Activated T-cell treated with anti-CD3 and anti-CD28 coated beads, Interleukin-2, amount 50 U/mL, for 1 hour (primary cell): ENCODE measurements at places on chromosomes 12 and 14.

- no peak for DNase-seq
Measured at GRCh38 chr14:89447182-89447944, 30.3 kb upstream of the FOXN3 start.

GRCh38 chr12:79371226-79371625, 319.5 kb downstream of the PAWR start:
- no peak for DNase-seq

GRCh38 chr12:65667932-65668331, 156.4 kb upstream of the HMGA2 start:
- DNase-seq: no peak

DNA sequence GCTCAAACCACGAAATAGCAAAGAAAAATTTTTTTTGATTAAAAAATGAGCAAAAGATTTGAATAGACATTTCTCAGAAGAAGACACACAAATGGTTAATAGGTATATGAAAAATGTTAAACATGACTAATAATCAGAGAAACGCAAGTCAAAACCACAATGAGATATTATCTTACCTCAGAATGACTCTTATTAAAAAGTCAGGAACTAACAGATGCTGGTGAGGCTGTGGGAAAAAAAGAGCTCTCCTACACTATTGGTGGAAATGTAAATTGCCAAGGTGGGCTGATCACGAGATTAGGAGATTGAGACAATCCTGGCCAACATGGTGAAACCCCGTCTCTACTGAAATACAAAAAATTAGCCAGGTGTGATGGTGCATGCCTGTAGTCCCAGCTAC, 315.5 kb upstream of the FLRT2 start:
- no peak for DNase-seq

- no peak for DNase-seq
Measured at GRCh38 chr14:101072070-101072469, 168.5 kb upstream of the RTL1 start.

- no peak for DNase-seq
Measured at GRCh38 chr14:72957213-72957612, 30.9 kb downstream of the DCAF4 start.

DNA sequence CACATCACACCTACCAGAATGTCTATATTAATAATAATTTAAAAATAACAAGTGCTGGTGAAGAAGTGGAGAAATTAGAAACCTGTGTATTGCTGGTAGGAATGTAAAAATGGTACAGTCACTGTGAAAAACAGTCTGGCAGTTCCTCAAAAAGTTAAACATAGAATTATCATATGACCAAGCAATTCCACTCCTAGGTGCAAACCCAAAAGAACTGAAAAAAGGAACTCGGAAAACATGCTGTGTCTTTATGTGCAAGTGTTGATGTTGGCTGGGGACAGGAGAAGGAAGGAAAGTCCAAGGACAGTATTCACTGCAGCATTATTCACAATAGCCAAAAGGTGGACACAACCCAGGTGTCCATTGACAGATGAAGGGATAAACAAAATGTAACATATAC, 146.5 kb downstream of the TTC7B start:
- DNase-seq: no peak

DNA sequence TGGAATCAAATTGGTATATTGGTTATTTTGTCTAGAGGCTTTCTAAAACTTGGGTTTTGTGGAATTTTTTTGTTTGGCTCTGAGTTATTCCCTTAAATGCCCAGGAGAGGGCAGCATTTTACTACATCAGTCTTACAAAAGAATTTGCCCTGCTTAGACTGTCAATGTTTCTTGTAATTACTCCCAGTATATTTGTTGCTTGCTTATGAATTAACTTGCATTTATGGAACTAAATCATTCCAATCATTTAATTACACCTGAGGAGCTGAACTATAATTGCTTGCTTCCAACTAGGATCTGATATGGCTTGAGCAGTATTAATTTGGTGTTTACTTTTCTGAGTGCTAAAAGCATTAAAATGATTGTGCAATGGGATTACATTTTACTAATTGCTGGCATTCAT, 48.7 kb downstream of the MIPOL1 start:
- no peak for DNase-seq

DNA sequence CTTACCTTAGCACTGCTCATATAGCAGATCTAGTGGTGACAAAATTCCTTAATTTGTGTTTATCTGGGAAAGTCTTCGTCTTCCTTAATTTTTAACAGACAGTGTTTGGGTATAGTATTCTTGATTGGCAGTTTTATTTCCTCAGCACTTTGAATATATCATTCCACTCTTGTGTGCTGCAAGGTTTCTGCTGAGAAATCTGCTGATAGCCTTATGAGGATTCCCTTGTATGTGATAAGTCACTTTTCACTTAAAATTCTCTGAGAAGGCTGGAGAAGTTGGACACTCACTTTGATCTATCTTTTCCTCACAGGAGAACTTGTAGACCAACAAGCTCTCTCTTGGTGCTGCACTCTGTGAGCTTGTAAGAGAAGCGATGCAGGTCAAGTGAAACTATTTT, 306.1 kb upstream of the RTL1 start:
- no peak for DNase-seq

DNA sequence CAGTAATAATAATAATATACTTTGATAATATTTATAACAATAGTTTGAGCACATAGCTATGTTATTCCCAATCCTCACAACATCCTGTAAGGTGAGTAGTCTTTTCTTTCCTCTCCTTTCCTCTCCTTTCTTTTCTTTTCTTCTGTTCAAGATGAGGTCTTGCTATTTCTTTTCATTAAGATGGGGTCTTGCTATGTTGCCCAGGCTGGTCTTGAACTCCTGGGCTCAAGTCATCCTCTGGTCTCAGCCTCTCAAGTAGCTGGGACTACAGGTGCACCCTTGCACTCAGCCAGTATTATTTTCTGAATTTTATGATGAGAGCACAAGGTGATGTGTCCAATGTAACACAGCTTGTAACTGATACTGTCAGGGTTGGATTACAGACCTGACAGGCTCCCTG, 134.6 kb downstream of the OTOGL start:
- DNase-seq: no peak

DNA sequence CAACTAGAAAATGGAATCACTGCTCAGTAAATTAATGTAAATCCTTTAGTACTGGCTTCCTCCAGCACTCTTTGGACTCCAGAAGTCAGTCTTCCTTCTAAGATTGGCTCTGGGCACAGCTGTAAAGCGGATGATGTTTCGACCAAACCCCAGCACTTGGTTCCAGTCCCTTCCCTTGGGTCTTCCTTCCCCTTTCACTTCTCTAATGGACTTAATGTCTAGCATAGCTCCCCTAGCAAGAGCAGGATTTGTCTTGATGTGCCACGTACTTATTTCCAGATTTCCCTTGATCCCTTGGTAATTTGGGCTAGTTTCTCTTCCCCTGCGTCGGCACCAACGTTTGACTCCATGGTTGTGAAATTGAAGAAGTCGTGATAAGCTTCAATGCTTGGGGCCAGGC, 28.3 kb downstream of the C12orf75 start:
- DNase-seq: no peak

DNA sequence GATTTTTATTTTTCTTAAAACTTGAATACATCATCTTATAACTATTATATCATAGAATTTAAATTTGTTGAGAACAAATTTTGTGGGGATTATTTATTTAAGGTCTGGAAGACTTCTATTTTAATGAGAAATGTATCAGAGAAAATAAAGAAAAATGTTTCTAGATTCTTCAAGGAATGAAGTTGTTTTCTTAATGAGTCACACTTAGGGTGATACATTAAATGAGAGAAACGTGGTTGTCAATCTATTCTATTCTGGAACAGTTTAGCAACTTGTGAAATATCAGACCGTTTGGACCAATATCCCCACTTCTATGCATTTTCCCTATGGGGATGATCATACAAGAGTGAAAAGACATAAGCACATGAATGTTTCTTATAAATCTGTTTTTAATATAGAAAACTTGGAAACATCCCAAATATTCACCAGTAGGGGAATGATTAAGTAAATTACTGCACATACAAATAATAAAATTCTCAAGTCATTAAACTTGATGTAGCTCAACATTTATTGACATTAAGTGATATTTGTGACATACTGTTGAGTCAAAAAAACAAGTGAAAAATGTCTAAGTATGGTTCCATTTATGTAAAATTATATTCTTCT, 88.5 kb downstream of the E2F7 start:
- no peak for DNase-seq

- peak; percentile 31 for DNase-seq
Measured at GRCh38 chr12:28191051-28192048, 1.1 kb downstream of the CCDC91 start.

DNA sequence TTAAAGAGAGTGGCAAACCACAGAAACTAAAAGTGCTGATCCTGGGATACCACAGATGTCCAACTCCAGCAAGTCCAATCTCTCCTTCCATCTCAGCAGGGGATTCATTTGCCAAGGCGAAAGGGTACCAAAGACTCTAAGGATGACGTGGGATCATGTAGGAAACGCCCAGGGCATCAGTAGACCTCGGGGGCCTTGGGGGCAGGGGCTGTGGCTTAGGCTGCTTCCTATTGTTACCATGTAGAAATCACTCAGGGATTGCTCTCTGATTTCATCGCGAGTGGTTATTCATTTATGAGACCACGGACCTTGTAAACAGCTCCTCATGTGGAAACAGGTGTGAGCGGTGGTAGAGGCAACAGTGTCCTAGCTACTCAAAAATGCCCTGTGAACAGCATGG, 149.3 kb upstream of the FKBP4 start:
- no peak for DNase-seq

- DNase-seq: no peak
Measured at GRCh38 chr12:132550014-132550802, 60.2 kb downstream of the LRCOL1 start.

DNA sequence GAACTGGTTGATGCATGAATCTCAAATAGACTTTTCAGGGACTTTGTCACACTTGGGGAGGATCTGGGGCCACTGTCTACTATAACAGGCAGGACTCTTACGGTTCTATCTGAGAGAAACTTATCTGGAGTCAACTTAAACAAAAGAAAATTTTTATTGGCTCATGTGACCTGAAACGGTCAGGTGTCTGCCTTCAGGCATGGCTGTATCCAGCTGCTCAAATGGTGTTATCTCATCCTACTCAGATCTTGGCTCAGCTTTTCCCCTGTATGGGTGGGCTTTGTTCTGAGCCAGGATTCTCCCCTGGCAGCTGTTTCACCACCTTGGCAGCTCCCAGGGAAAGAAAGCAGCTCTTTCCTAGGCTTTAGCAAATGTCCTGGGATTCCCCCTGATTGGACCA, 183.2 kb upstream of the MYL2 start:
- DNase-seq: no peak

DNA sequence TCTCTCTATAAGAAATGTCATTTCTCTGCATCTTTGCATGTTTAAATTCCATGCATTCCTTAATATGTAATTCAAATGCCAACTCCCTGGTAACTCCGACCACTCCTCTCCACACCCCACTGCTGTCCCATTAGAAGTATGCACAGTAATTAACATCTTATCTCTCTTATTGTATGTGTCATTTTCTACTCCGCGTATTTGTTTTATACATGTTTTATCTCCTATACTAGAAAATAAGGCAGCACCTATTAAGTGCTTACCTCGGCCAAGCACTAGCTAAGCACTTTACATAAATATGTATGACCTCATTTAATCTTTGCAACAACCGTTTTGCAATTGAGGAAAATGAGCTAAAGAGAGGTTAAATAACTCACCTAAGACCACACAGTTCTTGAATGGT, 469.8 kb downstream of the BCAT1 start:
- DNase-seq: no peak

DNA sequence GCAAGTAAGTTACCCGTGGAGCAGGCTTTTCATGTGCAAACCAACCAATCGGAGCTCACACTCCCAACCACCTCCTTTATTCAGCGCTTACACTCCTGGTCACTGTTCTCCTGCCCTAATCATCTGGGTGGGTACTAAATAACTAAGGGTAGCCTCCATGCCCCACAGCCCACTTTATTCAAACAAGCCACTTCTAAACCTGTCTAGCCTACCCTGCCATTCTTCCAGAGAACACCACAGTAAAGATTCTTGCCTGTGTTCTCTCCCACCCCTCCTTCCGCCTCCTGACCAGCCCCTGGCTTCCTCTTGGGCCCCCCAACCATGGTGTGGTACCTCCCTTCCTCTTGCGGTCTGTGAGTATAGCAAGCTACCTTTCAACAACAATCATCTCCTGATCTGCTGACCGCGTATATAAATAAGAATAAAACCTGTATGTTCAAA, 581.9 kb downstream of the VRK1 start:
- DNase-seq: peak; percentile 25

DNA sequence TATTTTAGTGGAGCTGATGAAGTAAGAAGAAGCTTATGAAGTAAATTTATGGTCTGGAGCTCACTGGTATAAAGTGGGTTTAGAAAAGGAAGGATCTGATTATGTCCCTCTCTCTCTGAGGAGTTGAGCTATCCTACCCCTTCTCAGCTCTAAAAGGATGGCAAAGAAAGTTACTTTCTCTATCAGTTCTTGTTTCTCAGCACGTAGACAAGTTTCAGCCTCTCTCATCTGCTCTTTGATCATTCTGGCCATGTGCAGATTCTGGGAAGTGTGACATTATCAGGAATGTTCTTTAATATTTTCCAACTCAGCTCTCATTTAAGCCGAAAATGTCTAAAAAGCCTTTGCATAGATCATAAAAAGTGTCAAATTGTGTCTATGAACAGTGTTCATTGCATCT, 5.8 kb upstream of the EGLN3 start:
- DNase-seq: no peak

- DNase-seq: no peak
Measured at GRCh38 chr12:73125148-73125547, 853.0 kb downstream of the TRHDE start.

DNA sequence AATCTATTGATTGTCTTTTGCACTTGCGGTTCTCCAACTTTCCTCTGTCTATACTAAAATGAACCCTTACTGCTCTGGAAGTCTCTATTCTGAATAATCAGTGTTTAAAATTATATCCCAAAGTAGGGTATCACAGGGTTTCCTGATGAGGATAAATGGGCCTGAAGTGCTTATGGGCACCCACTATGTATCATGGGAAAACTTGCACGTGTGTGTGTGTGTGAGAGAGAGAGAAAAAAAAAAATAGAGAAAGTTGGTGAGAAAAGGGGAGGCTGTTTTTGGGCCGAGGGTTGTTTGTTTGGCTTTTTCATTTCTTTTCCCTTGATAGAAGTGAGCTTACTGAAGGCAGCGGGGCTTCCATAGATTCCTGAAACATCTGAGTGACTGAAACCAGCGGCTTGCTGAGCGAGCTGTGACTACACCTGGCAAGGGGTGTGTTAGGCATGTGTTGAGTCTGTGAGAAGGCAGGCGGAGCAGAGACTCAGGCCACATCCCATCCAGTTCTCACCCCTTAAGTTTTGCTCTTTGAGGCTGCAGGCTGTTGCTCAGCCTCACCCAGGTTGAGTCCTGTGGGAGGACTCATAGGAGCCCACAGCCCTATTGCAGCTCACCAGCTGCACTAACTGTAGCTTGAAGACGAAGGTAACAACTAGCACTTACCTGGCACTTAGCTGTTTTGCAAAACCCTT, 17.2 kb downstream of the PPFIBP1 start:
- DNase-seq: no peak

DNA sequence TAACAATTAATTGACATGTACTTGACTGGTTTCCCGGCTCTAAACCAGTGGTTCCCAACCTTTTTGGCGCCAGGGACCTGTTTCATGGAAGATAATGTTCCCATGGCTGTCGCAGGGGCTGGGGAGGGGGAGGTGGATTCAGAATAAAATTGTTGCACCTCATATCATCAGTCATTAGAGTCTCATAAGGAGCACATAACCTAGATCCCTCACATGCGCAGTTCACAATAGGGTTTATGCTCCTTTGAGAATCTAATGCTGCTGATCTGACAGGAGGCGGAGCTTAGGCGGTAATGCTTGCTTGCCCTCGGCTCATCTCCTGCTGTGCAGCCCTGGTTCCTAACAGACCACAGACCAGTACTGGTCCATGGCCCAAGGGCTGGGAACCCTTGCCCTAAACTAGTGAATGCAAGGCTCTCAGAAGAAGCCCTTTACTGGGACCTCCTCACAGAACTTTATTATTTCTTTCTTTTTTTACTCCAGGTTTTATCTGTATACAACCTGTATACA, 86.4 kb upstream of the SINHCAF start:
- no peak for DNase-seq
